ENCODE measurements at places on chromosomes 7 and 10.

DNA sequence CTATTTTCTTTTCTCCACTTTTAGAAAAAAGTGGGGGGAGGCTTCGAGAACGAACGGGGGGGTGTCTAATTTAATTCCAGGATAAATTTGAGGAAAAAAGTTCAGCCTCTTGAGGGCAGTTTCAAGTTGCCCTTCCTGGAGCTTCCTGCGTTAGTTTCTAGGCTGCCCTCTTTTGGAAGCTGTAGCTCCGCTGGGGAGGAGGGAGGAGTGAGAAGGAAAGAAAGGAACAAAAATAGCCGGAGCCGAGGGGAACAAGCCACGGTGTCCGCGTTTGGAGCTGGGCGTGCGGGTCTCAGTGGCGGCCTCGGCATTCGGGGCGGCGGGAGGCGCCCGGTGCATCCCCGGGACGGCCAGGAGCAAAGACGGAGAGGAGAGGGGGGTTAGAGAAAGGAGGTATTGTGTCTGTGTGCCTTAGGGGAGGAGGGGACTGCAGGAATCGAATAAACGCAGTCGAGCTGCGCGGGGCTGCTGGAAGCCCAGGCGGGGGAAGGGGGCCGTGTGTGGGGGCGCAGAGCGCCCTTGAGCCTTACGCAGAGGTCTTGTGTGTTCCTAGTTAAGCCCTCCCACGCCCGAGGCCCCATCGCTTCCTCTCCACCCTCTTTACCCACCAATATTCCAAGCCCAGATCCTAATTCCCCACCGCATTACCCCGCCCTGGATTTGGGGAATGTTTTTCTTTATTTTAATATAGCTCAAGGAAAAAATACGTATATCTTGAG is 2.0 kb upstream of the TNRC18 start:
- DNase-seq, result peak; percentile 89

- DNase-seq, result no peak
These were observed 277.8 kb downstream of the FRMD4A start for GRCh38 chr10:14052931-14053330.

GRCh38 chr7:1707756-1708595 is 37.9 kb downstream of the ELFN1 start:
- DNase-seq, result no peak

- peak; percentile 48 for DNase-seq
These were observed 44.1 kb upstream of the MXI1 start for GRCh38 chr10:110163192-110163773.

DNA sequence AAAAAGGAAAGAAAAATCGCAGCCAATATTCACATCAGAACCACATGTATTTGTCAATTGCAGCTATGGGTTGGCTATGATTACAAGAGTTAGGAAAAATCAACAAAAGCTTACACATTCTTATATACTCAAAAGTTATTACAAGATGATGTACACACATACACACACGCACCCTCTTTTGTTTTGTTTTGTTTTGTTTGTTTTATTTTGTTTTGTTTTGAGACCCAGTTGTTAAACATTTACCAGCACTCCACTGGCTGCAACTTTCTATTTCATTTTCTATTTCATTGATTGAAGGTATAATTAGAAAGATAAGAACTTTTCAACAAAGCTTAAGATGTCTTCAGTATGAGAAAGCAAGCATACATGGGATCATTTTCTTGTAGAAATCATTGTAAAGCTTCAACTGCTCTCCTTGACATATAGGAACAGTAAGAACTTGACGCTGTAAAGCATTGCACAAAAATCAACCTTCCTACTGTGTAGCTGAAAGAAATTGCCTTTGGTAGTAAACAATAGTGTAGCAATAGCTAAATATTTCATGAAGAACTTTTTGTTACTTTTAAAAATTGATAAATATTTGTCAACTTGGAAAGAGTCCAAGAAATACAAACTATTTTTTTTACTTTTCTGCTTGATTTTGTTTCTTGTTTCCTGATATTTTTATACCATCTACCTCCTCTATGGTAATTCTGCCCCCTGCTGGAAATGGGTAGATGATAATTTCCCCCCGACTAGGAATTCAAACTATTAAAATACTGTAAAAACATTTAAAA is 205.9 kb downstream of the MBL2 start:
- peak; percentile 61 for DNase-seq

DNA sequence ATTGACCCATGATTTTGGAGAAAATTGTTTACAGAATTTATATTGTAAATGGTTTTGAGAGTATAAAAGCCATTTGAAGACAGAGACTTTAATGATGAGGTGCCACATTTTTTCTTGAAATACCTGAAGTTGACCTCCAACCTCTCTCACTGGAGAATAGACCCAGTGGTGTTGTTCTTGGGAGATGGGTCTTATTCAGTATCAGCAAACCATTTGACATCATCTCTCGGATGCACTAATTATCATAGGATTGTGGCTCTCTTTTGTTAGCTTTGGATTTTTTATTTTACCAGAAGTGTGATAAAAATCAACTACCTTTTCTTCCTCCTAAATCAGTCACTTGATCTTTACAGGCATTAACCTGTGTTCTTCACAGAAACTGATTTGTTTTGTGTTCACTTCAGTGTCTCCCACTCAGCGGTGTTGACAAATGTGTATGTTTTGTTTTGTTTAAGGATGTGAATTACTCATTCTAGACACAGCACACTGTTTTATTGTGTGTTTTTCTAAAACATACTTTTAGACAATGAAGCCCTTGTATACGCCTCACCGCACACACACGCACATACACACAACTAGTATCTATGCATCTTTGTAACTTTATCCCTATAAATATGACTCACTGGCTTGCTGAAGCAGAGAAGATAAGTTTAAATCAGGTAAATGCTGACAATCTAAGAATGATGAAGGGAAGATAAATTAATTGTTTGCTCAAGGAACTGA is 455.6 kb downstream of the INHBA start:
- DNase-seq, result no peak

- DNase-seq, result no peak
These were observed 55.4 kb upstream of the SGMS1 start for GRCh38 chr10:50679149-50679548.

DNA sequence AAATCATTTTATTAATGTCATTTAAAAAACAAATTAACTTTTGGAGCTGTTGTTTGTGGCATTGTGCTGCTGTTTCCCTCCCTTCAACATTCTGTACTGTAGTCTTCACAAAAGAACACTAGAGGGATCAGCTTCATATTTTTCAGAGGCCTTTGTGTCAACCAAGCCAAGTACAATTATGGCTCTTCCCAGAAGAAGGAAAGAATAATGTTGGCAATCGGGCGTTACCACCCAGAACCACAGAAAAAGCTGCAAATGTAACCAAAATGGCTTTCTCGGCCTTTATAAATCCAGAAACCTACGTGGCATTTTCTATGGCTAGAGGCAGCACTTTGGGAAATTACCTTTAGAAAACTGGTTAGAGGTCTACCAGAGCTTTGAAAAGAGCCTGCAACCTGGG is 98.8 kb upstream of the COL1A2 start:
- no peak for DNase-seq

DNA sequence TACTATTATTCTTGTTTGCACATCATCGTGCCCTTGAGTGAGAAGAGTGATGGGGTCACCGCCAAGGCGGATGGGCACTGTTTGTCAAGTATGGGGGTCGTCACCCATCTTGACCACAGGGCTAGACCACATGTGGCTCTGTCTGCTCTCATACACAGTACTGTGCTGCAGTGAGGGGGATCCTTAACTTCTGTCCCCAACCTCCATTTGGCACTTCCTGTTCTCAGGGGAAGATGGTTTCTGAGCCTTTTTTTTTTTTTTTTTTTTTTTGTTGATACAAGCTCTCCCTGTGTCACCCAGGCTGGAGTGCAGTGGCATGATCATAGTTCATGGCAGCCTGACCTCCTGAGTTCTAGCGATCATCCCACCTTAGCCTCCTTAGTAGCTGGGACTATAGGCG is 13.6 kb downstream of the WBP1L start:
- no peak for DNase-seq

GRCh38 chr10:70457759-70458305 is 16.4 kb upstream of the NODAL start:
- no peak for DNase-seq

- DNase-seq, result no peak
These were observed 140.7 kb downstream of the DYNC2I1 start for GRCh38 chr7:158997110-158997453.

GRCh38 chr7:36788825-36789470 is 64.7 kb upstream of the AOAH start:
- no peak for DNase-seq

DNA sequence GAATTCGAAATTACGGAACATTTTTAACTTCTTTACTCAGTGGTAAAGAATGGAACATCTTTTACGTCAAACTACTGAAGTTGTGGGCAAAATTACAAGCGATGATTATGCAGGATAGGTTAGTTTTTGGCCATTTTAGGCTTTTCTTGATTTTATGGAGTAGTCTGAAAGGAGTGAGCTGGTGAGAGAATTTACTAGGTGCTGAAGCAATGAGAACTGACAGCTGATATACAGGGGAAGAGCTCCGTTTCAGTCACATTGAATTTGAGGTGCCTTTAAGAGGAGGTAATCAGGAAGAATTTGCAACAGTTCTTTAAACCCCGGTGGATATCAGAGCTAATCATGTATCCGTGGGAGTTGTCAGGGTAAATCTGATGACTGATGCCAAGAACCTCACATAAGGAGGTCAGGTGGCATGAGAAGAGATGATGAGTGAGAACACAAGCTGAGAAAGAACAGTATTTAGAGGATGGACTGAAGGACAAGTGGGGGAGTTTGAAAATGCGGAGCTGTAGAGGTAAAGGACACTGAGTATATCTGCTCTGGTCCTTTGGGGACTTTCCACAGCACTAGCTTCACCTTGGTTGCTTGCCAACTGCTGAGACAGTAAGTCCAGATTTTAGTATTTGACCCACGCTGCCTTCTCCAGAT is 104.3 kb downstream of the AHR start:
- DNase-seq, result no peak

DNA sequence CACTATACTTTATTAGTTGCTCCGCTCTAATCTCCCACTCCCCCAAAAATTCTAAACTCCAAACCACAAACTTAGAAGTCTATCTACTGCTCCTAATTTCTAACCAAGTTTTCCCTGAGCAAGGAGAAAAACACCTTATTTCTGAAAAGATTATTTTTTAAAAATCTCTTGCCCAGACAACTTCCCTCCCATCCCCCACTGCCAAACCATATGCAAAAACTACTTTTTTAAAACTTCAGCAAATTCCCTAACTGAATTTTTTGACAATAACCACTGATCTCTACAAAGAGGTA is 1.9 kb downstream of the UBE2H start:
- DNase-seq, result no peak

GRCh38 chr10:46092524-46093081 is 46.5 kb upstream of the MSMB start:
- no peak for DNase-seq

DNA sequence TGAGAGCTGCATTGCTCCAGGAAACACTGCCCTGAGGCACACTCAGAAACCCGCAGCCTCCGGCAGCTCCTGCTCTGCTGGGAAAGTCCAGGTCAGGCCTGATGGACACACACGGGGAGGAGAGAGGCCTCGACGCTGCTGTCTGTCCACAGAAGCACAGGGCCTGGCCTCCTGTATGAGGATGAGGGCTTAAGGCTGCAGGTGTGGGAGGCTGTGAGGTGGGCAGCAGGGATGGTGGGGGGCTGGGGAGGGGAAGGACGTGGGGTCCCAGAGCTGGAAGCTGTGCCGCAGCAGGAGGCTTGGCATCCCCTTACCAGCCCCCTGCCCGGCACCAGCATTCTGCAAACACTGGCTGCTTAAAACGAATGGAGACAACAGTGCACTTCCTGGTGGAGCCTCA is 186.2 kb downstream of the DNAJB6 start:
- no peak for DNase-seq

DNA sequence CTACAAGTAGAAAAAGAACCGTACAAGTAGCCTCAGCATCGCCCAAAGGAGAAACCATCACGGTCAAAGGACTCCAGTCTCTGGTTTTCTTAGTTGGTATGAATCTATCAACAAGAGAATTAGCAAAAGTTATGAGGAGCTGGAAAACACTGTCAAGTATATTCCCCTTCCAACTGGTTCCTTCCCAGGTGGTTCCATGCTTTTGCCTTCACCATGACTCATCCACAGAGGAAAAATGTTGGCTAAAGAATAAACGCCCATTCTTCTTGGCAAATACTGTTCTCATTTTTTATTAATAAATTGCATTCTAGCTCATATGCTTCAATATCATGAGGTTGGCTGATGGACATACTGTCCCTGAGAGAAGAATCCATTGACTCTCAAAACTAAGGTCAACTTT is 6.4 kb downstream of the ELMO1 start:
- DNase-seq, result no peak

DNA sequence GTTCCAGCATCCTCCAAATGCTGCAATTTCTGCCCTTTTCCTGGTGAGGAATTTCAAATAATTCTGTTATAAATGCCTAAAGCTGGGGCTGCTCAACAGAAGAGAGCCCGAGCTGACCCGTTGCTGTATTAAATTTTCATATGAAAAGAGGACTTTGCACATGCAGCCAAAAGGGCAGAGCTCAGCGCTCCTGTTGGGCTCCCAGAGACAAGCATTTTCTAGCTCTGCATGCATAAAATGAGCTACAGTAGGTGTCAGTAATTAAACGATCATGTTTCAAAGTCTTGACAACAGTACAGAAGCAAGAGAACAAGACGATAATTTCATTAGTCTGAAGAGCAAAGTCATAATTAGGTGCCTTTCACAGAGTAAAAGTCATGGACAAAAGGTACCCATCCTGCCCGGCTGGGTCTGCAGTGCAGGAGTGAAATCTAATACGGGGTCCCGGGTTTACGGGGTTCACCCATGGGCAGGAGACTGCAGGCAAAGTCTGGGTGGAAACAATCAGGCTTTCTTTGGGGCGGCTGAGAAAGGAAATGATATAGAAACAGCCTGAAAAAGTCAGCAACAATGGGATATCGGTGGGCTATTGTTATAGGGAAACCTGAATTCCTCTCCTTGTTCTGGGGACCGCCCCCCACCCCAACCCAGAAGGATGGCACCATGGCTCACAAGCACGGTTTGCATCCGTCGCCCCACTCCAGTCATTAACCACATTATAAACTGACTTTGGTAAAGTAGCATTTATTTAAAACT is 66.0 kb downstream of the EBF3 start:
- no peak for DNase-seq

DNA sequence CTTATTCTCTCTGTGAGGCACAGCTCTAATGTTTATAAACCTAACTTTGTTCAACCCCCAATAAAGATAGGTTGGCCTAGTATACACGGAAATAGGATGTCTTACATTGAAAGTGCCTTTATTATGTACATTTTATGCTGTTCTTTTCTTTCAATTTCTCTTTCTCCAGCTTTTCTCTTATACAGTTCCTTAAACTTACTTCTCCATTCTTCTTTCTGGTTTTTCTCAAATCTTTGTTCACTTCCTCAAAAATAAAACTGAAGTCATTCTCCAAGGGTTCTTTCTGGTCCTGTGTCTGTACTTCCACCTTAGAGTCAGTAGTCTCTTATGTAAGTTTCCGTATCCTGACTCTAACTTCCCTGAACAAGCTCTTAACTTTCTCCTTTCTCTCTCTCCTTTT is 29.2 kb upstream of the NAMPT start:
- no peak for DNase-seq

- DNase-seq, result no peak
These were observed 107.4 kb downstream of the CDH23 start for GRCh38 chr10:71504168-71504567.

GRCh38 chr7:66377045-66377444 is 171.9 kb downstream of the TPST1 start:
- DNase-seq, result no peak

- no peak for DNase-seq
These were observed 111.0 kb downstream of the LRRTM3 start for GRCh38 chr10:67036808-67037207.
